ENCODE measurements at places on chromosomes 2 and 18.

- DNase-seq, result no peak
Observed at GRCh38 chr18:55737266-55737665, 149.3 kb upstream of the TCF4 start.

DNA sequence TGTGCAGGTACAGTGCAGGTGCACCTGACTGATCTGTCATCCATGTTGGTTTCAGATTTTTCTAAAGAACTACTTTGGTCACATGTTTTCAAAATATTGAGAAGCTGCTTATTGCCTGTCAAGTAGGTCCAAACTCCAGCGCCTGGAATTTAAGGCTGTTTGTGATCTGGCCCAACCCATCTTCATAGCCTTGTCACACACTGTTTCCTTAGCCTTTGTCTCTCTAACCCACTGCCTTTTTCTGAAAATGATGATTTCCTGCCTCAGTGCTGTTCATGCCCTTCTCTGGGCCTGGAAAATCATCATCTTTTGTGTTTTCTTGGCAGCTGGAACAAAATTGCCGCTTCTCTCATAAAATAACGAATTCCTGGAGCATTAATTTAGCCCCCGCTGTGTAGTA lies 7.2 kb downstream of the LIMS1 start:
- no peak for DNase-seq

DNA sequence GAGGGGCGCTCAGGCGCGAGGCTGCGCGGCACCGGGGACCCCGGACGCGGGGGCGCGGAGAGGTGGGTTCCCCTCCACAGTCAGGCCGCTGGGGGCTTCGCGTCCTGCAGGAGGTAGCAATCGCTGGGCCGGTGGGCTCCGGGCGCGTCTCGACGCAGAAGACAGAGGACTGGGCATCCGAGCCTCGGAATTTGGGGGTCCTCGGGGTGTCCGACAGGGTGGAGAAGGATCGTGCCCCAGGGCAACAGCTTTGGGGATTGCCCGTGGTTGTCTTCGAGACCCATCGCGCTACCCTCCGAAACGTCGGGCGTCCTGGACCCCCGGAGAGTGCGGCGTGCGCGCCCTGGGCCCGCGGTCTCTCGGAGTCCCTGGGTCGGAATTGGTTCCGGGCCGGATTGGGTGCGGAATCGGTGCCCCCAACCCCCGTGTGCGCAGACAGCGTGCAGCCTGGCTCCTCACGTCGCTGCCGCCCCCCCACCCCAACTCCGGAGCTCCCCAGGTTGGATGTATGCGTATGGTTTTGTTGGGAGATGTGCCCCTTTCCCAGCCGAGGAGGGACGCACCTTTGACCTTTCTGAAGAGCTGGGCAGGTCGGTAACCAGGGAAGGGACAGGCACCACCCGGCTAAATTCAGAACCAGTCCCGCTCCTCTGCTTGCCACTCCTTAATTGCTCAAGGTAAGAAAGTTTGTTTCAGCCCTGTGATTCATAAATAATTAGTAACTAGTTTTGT lies 750 bp downstream of the NPAS2 start:
- no peak for DNase-seq

DNA sequence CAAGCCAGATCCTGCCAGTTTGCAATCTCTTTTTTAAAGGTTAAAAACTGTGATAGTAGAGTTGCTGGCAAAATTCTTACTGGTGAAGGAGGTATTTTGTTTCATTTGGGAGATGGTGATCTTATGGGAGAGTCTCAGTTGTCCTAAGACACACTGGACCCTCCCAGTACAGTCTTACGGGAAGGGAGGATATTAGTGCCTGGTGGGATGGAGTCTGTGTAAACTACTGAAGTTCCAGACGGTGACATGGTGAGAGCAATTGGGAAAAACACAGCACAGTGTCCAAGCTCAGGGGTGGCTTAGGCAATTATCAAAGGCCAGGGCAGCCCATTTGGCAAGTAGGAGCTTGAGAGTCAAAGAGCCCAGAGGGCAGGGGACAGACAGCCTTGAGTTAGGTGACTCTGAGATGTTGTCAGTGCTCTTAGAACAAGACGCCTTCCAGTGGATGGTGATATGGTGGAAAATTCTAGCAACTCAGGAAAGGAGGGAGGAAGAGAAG lies 143.7 kb upstream of the CCDC68 start:
- DNase-seq, result no peak

DNA sequence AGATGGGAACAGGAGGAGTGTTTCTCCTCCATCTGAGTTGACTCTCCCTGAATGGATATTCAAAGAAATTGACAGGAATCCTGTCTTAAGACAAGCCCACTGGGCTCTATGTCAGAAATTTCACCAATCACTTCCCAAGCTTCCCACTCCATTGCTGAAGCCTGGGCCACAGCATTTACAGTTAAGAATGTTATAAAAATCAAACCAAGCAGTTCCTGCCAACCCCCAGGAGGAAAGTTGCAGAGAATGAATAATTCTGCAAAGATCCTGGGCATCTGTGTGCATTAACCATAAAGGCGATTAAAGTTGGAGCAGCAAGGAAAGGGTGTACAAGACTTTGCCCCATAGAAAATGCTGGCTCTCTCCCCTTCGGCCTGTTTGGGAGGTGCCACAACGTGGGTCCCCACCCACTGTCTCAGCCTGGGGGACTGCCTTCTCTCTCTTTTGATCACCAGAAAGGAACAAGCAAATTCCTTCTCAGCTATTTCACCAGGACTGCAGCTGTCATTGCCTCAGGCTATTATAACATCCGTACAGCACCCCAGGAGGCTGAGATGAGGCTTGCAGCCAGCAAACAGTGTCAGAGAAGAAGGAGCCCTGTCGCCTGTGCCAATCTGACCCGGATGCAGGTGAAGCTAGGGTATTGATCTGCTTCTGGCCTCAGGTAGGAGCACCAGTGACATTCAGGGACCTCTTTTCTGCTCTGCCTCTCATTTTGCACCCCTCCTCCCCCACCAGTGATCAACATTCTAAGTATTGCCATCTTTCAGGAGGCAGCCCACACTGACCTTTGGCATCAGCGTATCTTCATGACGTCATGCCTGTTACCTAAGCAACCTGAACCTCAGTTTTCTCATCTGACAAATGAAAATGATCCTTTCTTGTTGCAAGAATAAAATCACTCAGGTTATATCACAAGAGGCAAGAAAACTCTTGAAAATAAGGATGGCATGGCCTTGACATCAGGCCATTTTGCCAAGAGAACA lies 219.0 kb downstream of the SH3BP4 start:
- DNase-seq, result no peak

GRCh38 chr2:215003001-215003400 lies 135.4 kb downstream of the ABCA12 start:
- DNase-seq, result no peak

DNA sequence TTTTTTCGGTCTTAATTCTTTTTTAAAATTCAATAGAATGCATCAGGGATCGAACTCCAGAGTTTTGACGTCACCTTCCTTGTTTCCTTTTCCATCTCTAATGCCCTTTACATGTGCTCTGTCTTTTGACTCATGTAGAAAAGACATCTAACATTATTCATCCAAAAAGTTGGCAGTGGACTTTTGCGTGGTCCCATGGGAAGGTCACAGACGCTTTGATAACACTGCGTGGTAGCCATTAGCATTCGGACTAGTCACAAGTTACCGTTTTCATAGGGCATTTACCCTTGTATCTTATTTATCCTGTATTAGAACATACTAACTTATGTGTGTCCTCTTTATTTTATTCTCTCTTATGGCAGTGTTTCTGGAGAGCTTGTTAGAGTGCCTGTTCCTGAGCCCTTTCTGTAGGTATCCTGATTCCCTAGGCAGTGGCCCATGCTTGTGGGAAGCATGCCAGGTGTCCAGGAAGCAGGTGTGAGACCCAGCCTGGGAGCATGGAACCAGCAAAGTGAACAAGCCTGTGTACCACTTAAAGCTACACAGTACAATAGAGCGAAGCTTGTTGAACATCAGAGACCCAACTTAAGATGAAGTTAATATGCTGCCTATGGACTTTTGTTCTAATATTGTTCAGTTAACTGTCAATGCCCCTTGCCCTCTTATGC lies 73.6 kb upstream of the RBM44 start:
- no peak for DNase-seq

GRCh38 chr2:64329848-64330247 lies 124.1 kb upstream of the LGALSL start:
- DNase-seq, result no peak

DNA sequence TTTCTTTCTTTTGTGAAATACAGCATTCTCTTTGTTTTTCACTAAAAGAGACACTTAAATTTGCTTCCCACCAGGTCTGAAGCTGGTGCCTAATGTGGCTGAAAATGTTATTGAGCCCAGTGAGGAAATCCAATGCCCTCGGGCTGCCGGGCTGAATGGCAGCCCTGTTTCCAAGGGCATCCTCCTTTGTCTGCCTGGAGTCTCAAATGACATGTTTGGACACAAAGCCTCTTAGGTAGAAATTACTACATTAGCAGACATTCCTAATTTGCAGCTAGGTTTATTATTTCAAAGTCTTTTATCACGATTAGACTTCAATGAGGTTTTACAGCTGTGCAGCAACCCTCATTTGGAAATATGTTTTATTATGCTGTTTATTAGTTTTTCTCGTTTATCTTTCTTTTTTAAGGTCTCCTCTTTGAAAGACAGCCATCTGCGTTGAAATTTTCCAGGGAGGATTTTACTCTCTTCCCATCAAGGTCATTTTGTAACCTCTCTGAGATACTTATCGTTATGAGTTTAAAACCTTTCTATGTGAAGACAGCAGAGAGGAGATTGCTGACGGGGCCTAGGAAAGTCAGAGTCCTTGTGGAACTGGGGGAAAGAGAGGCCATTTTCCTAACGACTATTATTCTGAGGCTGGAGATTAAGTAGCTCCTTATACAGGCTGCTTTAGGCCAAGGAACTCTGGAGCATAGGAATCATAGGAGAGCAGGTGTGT lies 59.0 kb upstream of the ZNF532 start:
- no peak for DNase-seq

GRCh38 chr18:75612456-75612855 lies 185.0 kb upstream of the SMIM21 start:
- DNase-seq, result no peak

GRCh38 chr2:37742286-37742685 lies 70.8 kb upstream of the CDC42EP3 start:
- no peak for DNase-seq

- DNase-seq, result no peak
Observed at GRCh38 chr2:175575346-175576258, 394.1 kb upstream of the ATP5MC3 start.

GRCh38 chr2:160445673-160446072 lies 47.9 kb downstream of the RBMS1 start:
- DNase-seq, result no peak

- no peak for DNase-seq
Observed at GRCh38 chr2:189268763-189269162, 89.2 kb upstream of the COL5A2 start.

- DNase-seq, result no peak
Observed at GRCh38 chr2:239579081-239579480, 178.3 kb upstream of the HDAC4 start.

GRCh38 chr2:198000417-198000816 lies 196.0 kb downstream of the PLCL1 start:
- DNase-seq, result no peak

DNA sequence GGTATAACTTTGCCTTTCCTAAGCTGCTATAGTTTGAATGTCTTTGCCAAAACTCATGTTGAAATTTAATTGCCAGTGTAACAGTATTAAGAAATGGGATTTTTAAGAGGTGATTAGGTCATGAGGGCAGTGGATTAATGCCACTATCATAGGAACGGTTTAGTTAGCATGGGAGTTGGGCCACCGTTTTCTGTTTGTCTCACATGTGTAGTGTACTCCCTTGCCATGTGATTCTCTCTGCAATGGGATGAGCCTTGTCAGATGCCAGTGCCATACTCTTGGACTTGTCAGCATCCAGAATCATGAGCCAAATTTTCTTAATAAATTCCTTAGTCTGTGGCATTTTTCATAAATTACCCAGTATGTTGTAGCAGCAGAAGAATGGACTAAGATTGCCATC lies 388.9 kb upstream of the RGPD4 start:
- no peak for DNase-seq

- DNase-seq, result no peak
Observed at GRCh38 chr2:80530442-80531064, 226.0 kb upstream of the LRRTM1 start.

DNA sequence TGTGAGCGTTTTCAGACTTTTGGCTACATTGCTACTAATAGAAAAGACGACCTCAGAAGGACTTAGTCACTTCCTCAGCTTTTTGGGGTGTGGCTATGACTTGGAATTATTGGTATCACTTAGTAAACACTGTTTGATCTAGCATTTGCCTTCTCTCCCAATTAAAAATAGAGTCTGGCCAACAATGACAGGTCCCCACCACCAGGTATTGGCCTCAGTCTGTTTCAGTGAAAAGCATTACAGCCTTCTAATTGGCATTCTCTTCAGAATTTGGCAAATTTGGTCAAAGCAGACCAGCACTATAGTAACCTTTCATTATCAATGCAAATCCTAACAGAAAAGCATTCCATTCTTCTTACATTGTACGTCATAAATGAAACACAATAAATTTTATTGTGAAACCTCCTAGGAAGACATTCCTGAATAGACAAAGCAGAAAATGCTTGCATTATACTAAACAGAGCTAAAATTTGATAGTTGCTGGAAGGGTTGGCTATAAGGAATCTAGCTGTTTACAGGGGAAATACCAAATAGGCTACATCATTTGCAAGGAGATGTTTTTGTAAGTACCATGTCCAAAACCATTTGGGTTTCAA lies 613.9 kb downstream of the IRS1 start:
- no peak for DNase-seq

DNA sequence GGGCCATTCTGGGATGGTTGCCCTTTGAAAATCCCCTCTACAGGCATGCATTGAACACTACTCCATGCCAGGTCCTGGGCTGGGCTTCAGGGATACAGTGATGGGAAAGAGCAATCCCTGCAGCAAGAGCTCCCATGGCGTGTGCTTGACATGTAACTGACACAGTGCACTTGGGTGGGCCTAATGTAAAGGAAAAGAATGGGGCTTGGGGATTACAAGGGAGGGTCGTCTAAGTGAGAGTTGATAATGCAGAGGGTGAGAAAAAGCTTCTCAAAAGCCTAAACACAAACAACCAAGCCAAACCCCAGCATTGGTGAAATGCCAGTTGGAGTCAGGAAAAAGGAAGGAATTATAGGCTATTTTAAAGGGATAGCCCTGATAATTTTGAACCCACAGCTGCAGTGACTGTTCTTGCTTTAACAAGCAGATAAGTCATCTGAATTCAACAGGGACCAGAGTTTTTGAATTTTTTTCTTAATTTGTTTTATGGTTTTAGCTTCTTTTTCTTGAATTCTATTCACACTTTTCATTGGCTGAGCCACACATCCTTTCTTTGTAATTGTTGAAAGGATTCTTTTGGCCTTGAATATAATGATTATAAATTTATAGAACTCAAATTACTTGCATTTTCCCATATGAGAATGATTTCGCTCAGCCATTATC lies 308.7 kb downstream of the LPIN1 start:
- no peak for DNase-seq

- no peak for DNase-seq
Observed at GRCh38 chr2:236164201-236164924, 3.8 kb downstream of the GBX2 start.

- DNase-seq, result peak; percentile 26
Observed at GRCh38 chr2:113157897-113158753, 15.6 kb upstream of the PSD4 start.

GRCh38 chr2:109164739-109165221 lies 35.8 kb downstream of the SH3RF3 start:
- no peak for DNase-seq

GRCh38 chr18:35141567-35142274 lies 99.1 kb upstream of the ZNF397 start:
- DNase-seq, result no peak

- DNase-seq, result peak; percentile 49
Observed at GRCh38 chr18:12990123-12990475, 1.1 kb upstream of the CEP192 start.
